ENCODE measurements at places on chromosomes 3 and 15. TPM values are rescaled to one million over a fixed set of nuclear protein-coding genes. Genes with fewer than 3 reads are reported as not detected.

Gene GOLGA8S
- 0.22 TPM for total RNA-seq

Gene P2RY1
- 32.9 TPM for total RNA-seq

Gene THRB
- total RNA-seq = 4.5 TPM

Gene MRAS
- 11.1 TPM for total RNA-seq

Gene BOC
- total RNA-seq = 6.6 TPM

Gene AQP9
- not detected for total RNA-seq
